ENCODE measurements at places on chromosomes 5 and 9.

DNA sequence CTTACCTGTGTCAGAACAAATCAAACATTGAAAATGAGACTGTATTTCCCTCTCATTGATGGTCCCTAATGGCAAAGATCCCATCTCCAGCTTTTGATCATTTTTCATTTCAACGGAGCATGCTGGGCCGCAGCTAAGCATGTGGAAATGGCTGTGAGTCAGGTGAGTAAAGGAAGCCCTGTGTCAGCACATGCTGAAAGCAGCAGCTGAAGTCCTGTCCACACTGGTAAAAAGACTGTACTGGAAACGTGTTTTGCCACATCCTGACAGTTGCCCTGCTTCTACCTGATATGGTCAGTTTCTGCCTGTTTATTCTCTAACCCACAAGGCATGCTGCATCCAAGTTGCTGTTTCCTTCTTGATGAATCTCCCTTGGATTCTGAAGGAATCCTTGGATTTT lies 330.1 kb downstream of the EFNA5 start:
- no peak for DNase-seq

DNA sequence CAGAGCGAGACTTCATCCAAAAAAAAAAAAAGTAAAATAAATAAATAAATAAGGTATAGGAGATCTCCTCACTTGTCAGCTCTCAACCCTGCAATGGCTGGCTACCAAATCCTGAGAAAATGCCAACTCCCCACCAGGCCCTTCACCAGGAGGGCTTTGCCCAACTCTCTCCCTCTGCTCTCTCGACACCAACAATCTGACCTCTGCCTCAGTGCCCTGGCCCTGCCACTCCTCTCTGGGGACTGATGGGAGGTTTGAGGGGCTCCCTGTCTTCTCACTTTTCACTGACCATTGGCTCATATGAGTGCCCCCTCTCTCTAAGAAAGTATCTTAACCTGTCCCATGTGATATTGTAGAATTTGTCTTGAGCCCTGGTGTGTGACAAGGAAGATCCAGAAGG lies 52.6 kb upstream of the SH3PXD2B start:
- DNase-seq: no peak

DNA sequence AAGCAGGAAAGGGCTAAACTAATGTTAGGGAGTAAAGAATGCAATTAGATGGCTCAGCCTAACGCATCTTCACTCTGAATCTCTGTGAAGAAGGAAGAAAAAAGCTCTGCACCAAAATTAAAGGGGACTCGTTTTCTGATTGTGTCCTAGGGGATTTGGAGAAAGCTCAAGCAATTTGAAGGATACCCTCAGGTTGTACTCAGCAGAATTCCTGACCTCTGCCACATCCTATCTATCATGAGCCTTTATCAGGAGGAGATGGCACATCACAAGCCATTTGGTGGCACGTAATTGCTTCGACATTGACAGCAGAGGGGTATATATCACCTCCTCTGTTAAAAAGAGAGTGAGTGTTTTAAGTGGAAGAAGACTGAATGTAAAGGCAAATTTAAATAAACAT lies 32.2 kb upstream of the EBF1 start:
- no peak for DNase-seq

- no peak for DNase-seq
Observed at GRCh38 chr5:113373426-113373825, 61.4 kb downstream of the TSSK1B start.

GRCh38 chr9:114606597-114607207 lies 4.4 kb upstream of the TMEM268 start:
- DNase-seq: no peak

DNA sequence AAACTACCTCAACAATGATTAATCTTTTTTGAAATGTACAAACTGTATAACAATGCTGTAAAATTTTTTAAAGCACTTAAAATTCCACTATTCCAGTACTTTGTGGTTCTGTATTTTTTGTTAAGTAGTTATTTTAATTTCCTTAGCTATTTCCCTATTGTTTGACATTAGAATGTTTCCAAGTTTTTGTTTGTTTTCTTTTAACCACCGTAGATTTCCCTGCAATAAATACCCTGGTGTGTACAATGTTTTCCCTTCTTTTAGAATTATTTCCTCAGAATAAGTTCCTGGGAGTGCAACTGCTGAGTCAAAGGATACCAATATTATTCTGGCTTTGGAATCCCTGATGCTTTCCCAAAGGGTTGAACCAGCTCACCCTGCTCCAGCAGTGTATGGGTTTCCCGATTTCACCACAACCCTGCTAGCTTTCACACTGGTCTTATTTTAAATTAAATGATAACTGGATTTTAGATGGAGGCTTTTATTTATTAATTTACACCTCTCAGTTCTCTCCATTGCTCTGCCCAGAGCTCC lies 20.6 kb upstream of the ANGPTL2 start:
- DNase-seq: no peak

DNA sequence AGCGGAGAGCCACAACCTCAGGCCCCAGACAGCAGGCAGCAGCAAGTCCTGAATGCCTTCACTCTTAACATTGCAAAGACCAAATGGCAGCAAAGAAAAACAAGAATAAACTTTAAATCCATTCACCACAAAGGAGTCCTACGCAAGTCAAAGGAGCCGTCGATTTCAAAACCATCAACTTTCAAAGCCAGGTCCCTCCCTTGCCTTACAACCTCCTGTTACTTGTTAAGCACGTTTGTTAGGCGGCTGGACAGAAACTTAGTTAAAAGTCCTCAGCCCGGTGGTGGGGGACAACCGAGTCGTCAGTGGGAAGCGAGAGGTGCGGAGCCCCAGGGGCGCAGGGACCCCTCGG lies 938 bp downstream of the LPAR1 start:
- DNase-seq: no peak

GRCh38 chr5:172841256-172841655 lies 7.2 kb downstream of the ERGIC1 start:
- no peak for DNase-seq

- DNase-seq: no peak
Observed at GRCh38 chr9:108356806-108357205, 499.0 kb downstream of the ACTL7B start.

GRCh38 chr5:7548596-7548995 lies 152.7 kb downstream of the ADCY2 start:
- no peak for DNase-seq

GRCh38 chr5:157382996-157383800 lies 76.8 kb upstream of the NIPAL4 start:
- no peak for DNase-seq

DNA sequence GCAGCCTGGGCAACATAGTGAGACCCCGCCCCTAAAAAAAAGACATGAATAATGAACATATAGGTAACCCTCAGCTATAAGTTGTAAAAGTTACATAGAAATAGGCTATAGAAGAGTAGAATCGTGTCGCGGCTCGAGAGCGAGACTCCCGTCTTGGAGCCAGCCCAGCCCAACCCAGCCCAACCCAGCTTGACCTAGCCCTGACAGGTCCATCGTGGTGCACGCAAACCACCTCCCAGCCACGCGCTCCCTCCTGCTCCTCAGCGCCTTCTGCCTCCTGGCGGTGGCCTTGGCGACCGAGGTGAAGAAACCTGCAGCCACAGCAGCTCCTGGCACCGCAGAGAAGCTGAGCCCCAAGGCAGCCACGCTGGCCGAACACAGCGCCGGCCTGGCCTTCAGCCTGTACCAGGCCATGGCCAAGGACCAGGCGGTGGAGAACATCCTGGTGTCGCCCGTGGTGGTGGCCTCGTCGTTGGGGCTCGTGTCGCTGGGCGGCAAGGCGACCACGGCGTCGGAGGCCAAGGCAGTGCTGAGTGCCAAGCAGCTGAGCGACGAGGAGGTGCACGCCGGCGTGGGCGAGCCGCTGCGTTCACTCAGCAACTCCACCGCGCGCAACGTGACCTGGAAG lies 10.8 kb downstream of the KIF24 start:
- DNase-seq: no peak

GRCh38 chr5:39980056-39980455 lies 555.3 kb upstream of the DAB2 start:
- DNase-seq: no peak

DNA sequence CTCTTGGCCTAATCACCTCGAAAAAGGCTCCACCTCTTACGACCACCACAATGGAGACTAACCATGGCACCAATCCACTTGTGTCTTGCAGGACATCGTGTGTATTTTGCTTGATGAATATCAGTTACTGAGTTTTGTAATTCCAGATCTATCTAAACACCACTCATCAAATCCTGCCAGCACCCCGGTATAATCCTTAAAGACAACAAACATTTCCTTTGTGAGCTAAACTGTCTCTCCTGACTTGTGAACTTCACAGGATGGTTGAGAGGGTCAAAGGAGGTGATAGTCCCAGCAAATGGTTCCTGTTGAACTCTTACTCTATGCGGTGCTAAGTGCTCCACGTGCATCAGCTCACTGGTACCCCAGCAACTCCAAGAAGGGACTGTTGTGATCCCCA lies 4.0 kb upstream of the TOR1B start:
- no peak for DNase-seq

DNA sequence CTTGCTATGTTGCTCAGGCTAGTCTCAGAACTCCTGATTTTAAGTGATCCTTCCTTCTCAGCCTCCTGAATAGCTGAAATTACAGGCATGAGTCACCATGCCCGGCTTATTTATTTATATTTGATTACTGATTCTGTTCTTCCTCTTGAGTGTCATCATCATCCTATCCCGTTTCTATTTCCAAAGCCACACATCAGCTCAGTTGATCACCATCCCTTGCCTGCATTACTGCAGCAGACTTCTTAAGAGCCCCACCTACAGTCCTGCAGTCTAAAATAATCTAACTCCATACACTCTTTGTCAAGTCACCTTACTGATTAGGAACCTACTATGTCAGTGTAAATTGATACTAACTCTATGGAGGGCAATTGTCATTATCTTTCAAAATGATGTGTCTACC lies 138.9 kb upstream of the RAI14 start:
- DNase-seq: peak; percentile 48

DNA sequence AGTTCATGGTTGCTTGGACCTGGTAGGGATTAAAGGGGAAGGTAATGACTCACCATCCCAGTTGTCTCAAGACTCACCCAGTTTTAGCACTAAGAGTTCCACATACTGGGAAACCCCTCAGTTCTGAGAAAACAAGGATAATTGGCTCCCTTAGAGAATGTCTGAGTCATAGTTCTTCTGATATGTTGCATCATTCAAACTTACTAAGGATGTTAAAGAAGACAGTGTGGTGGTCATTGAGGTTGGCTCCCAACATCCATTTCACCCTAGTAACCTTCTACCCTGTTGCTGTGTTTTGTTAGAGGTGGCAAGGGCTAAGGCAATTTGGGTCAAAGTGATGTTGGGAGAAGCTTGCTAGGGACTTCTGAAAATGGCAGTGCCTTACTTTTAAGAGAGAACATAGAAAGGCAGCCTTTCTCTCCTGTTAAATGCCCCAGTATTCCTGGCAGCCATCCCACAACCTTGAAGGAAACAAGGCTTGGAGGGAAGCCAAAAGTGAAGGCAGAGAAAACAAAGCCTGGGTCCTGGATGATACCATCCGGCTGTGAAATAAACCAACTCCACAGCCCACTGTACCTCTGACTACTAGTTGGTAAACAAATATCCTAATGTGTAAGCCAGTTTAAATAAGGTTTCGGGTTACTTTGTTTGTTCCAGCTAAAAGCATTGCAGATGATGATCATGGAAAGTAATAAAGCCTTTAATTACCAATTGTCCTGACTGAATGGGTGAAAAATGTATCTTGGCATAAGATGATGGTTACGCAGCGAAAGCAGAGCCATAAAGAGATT lies 80.4 kb upstream of the ADAMTSL1 start:
- DNase-seq: peak; percentile 90

GRCh38 chr5:136034984-136035383 lies 6.2 kb downstream of the TGFBI start:
- no peak for DNase-seq

GRCh38 chr9:83294816-83295215 lies 231.9 kb upstream of the RASEF start:
- DNase-seq: no peak

DNA sequence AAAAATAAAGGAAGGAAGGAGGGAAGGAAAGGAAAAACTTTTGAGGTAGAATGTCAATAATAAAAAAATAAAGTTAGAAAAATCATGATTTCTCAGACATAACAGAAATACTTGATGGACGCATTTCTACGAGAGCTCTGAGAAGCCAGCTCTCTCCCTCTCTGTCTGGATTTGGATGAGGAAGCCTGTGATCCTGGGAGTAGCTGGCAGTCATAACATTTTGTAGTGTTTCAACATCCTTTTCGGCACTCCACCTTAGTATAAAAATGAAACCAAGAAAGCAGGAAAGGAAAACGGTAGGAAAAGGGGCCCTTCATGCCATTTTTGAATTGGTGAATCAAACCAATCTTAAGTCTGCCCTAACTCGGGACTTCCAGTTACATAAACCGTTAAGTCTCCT lies 321.3 kb downstream of the EPB41L4A start:
- DNase-seq: peak; percentile 14

DNA sequence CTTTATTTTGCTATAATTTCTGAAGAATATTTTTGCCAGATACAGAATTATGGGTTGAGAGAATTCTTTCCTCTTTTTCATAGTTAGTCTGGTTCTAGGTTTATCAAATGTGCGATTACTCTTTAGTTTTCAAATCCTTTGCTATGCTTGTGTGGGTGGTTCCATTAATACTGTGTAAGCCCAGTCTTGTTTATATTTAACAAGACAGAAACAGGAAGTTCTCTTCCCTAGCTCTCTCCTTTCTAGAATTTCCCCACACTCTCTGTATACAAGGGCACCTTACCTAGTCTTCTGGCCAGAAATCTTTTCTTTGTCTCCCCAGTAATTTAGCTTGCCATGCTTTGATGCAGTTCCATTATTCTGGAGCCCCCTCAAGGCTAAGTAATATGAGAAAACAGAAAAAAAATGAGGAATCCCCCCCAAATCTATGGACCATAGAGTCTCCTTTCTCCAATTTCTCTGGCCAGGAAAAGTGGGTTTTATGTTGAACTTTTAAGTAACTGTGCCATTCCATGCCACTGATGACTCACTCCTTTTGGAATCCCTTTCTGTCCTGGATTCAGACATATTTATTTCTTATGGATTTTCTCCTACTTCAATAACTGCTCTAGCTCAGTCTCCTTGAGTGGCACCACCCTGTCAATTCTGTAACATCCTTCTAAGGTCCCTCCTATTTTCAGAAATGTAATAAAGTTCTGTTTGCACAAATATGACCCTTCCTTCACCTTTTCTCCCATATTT lies 1714.1 kb downstream of the EFNA5 start:
- DNase-seq: peak; percentile 24

Data from HS-5 (cell line).